ENCODE measurements at places on chromosomes 7 and 10. TPM values are rescaled to one million over a fixed set of nuclear protein-coding genes. Genes with fewer than 3 reads are reported as not detected.

Gene GIMAP5
- 2.4 TPM for total RNA-seq

Gene METTL27
- total RNA-seq = 11.2 TPM

Gene FAM25A
- not detected for total RNA-seq

Gene PRRT4
- not detected for total RNA-seq

Gene OPALIN
- not detected for total RNA-seq

Gene GNAI1
- 3.0 TPM for total RNA-seq

GRCh38 chr10:93072225-93072712 is 1.4 kb upstream of the CYP26A1 start:
- DNase-seq = no peak

- DNase-seq = no peak
Measured at GRCh38 chr10:54666192-54666591, 134.8 kb downstream of the PCDH15 start.

DNA sequence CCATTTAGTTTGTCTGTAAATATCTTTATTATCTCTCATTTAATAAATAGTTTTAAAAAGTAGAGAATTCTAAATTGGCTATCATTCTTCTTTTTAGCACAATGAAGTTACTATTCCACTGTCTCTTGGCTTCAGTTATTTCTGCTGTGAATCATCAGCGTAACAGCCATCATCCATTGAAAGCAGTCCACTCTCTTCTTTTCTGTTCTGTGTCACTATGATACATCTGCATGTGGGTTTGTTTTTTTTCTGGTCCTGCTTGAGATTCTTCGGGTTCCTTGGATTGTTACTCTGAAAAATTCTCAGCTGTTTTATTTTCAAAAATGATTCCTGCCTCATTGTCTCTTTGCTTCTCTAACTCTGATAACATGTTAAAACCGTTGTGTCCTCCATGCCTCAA is 52.5 kb downstream of the CSGALNACT2 start:
- no peak for DNase-seq

DNA sequence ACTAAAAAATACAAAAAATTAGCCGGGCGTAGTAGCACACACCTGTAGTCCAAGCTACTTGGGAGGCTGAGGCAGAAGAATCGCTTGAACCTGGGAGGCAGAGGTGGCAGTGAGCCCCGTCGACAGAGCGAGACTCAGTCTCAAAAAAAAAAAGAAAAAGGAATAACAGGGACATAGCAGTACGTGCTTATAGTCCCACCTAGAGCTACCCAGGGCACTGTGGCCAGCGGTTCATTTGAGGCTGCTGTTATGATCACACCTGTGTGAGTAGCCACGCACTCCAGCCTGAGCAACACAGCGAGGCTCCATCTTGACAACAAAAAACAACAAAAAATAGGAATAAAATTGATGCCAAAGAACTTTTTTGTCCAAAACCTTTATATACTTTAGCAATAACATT is 17.1 kb downstream of the WAPL start:
- no peak for DNase-seq

- no peak for DNase-seq
Measured at GRCh38 chr7:133978502-133979295, 148.4 kb upstream of the LRGUK start.

DNA sequence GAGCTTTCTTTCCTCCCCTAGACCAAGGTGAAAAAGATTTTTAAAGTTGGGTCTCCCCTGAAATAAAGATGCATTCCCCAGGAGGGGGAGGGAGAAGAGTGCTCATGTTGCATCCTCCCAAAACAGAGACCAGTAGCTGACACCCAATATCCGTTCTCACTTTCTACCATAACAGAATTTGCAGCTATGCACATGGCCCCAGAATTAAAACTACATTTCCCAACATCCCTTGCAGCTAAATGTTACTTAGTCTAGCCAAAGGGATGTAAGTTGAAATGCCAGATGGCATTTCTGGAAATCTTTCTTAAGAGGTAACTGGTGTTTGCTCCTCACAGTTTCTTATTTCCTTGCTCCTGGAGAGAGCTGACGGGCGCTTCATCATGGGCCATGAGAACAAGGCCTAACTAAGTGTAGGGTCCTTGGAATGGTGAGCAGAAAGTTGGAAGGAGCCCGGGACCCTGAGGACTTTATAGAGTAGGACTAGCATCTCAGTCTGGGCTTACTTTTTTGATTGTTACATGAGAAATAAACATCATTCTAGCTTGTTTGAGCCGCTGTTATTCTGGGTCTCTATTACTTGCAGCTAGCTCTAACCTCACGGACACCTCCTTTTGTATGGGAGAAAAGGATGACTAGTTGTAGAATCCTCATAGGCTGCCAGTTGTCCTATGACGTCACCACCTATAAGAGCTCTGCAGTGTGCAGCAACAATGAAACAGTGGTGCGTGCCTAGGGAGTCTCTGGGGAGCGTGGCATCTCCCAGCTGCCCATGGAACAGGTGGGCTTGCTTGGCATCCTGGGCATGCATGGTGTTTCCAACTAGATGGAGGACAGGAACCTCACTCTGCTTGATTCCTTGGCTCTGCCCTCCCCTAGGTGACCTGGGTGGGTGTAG is 46.1 kb upstream of the EXOC6 start:
- no peak for DNase-seq

- DNase-seq = no peak
Measured at GRCh38 chr7:15481132-15481531, 80.7 kb downstream of the AGMO start.

Measured in pancreas (tissue), 10 donors.